RPMI8226 (cell line): ENCODE measurements at places on chromosomes 6 and 20.

DNA sequence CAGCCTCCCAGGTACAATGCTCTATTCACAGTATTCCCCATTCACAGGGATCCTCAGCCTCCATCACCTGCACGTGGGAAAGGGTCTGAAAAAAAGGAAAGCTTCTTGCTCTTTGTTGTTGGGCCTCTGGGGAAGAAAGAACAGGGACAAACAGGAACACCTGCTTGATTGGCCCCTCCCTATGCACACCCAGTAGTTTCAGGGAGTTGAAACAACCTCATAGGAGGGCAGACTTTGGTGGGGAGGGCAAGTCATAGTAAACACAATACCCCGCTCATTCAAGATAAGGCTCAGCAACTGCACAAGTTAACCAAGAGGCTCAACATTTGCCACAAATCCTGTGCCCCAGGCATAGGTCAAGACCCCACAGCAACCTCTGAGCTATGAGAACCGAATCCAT lies 1.7 kb downstream of the GHRH start:
- no peak for DNase-seq

DNA sequence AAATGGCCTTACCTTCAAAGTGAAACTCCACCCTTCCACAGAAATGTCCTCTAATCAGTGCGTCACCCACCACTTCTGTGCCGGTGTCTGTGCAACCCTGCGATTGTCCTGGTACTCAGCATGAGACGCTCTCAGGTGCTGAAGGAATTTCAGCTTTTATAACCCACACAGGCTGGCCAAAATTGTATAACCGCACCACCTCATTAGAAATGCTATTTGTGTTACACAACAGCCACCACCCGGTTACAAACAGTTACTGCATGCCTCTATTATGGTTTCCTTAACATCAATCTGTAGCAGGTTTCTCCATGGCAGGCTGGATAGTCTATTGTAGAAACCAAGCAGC lies 51.5 kb downstream of the SLC23A2 start:
- DNase-seq: peak; percentile 12

DNA sequence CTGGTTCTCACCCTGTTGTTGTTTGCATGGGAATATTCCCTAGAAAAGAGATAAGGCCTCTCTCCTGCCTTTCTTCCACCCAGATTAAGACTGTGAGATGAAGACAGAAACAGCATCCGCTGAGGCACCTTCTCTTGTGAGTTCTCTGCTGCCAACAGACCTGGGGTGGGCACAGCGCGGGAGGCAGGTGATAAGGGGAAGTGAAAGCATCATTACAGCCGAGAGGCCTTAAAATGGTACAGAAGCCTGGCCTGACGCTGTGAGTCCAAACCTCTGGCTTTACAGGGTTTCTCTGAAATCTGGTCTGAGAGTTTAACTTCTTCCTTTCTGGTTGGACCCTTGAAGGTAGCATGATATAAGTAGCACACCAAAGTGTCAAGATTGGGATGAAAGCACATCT lies 21.0 kb upstream of the IYD start:
- peak; percentile 61 for DNase-seq

DNA sequence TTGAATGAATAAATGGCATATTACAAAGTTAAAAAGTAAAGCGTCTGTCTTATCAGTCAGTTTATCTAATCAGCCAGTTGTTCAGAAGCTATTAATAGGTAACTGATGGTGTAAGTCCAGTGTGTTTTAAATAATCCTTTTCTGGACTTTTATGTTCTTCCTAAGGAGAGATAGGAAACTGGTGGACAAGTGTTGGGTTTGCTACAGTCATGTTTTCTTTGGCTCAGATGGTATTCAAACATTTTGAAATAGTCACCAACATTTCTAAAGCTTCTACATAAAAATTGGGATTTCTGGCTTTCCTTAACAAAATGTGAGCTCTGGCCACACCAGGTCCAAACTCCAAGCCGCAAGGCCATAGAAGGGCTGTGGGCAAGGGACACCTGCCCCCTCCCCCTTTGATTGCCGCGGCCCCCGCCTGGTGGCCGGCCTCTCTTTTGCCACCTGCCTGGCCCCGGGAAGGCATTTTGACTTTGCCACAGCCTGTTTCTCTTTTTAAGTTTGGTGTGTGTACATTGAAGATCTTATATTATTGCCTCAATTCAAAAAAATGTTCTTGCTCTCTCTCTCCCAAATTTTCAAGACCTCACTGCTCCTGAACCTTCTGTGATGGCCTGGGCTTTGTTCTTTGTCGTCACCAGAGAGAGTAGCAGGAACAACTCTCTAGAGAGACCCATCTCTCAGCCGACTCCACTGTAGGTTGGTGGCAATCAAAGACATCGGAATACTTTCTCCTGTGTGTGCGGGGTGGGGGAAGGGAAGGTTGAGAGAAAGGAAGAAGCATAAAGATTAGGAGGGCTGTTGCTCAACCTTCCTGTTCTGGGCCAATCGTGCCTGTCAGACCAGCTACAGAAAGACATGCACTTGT lies 84.0 kb upstream of the ZNF217 start:
- DNase-seq: no peak

GRCh38 chr20:7967199-7967844 lies 27.1 kb upstream of the HAO1 start:
- no peak for DNase-seq

DNA sequence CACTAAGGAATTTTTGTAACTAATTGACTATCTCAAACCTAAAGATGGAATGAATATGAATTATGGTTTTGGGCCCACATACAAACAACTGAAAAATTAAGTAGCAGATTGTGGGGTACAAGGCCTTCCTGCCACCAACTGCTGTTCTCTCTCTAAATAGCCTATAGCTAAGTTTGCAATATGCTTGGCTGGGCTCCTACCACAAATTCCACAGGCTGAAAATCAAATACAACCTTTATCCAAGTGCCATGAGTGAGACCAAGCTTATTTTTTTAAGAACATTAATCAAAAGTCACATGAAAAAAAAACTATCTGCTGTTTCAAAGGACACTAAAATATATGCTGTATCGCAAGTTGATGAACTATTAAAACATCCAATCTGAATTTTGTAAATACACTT lies 52.1 kb downstream of the TENT5A start:
- DNase-seq: no peak

DNA sequence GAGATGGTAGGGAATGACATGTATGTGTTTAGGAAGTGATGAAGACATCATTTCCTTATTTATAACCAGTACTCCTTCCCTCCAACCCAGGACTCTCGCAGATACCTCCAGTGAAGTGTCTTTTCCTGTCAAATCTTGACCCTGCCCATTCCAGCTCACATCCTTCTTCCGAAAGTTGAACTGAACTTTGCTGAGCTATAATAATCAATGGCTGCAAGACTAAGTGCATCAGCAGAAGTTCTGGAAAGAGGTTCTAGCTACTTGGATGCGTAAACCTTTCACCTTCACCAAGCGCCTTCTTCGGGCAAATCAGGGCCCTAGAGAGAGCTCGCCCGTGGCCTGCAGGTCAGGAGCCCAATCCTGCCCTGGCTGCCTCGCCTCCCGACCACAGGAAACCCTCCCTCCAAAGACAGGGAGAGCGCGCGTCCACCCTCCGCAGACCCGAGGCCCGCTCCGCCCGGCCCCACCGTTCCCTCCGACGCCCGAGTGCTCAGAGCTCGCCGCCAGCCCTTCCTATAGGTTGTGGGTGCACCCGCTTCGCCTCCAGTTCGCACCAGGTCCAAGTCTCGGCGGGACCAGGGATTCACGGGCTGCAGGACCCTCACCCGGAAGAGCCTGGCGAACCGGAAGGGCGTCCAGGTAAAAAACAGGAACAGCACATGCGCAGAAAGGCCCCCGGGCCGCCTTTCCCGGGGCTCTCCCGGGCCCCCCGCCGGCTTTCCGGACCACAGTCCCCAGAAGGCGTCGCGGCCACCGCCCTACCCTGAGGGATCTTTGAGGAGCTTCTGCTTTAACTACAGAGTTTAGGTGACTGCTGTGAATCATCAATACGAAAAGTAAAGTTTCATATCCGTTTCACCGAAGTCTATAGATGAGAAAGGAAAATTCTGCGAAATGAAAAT lies at the start of gene ZNF334:
ZNF334 (minus strand) TSS at position 617 of the 902 bp plus-strand sequence. CDS start 1,457 bp downstream, outside the sequence.
- no peak for DNase-seq

GRCh38 chr20:2900845-2901592 lies 27.7 kb downstream of the PTPRA start:
- no peak for DNase-seq

- no peak for DNase-seq
Observed at GRCh38 chr20:53805895-53806384, 212.3 kb upstream of the ZNF217 start.

DNA sequence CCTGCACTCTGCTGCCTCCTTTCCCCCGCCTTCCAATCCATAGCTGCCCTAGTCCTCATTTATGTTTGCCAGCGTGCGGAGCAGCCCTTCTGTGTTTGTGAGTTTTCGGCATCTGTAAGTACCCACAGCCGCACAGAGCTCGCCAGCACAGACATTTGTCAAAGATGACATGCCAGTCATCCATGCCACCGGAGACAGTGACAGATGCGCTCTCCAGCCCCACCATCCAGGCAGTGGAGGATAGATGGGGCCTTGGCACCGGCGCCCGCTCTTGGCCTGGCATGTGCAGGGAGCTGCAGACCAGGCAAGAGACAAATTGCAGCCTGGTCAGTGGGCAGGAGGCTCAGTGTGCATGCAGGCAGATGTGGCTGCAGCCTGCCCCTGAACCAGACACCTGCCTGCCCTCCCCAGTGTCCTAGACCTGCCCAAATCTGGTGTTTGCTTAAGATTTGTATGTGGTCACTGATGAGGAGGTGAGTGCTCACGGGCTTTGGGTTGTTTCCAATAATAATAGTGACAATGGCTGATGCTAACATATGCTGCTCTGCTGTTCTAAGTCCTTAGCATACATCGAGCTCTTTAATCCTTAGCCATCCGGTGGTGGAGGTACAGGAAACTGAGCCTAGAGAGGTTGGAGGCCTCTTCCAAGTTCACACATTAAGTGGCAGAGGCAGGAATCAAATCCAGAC lies 78.1 kb downstream of the UNC5CL start:
- no peak for DNase-seq

GRCh38 chr20:44115762-44116644 lies 71.0 kb downstream of the JPH2 start:
- DNase-seq: no peak

- DNase-seq: no peak
Observed at GRCh38 chr6:79335133-79335674, 100.7 kb upstream of the HMGN3 start.

- DNase-seq: peak; percentile 29
Observed at GRCh38 chr6:9628819-9629218, 786.1 kb downstream of the TFAP2A start.

DNA sequence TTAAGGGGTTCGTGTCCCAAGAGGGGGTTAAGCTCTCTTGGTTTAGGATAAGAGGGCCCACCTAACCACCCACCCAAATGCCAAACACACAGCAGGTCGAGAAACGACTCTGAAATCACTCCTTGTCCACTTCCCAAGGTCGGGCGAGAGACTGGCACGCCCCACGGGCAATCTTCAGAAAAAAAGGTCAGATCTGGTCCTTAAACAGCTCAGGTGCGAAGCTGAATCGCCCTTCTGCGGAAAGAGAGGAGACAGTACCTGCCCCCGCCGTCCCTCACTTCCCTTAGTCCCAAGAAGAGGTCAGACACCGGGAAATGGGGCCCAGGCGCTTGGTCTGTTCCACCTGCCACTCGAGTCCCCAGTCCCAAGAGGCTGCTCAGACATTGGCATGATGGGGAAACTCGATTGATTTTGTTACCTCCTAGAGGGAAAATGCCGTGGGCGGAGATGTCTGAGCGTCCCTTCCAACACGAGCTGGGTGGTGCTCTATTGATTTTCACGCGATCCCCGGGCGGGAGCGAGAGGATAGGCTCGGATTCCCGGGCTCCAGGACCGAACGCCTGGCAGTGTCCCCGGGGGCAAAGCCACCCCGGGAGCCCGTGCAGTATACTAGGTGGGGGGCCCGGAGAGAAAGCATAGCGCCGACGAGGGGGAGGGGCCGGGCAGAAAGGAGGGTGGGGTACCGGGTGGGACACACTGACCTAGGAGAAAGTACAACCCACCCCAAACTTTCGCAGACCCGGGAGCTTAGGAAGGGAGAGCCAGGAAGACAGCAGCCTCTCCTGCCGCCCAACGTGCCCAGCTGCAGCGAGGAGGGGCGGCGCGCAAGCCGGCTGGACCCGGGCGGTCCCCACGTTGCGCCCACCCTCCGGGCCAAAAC lies 1.1 kb upstream of the SAMD5 start:
- no peak for DNase-seq
